ENCODE measurements at places on chromosomes 1 and 21. TPM values are rescaled to one million over a fixed set of nuclear protein-coding genes. Genes with fewer than 3 reads are reported as not detected.
A peak's percentile ranks its signal among the peaks of the same experiment; 100 is the strongest.

Gene GPR153
- 0.19 TPM for total RNA-seq

DNA sequence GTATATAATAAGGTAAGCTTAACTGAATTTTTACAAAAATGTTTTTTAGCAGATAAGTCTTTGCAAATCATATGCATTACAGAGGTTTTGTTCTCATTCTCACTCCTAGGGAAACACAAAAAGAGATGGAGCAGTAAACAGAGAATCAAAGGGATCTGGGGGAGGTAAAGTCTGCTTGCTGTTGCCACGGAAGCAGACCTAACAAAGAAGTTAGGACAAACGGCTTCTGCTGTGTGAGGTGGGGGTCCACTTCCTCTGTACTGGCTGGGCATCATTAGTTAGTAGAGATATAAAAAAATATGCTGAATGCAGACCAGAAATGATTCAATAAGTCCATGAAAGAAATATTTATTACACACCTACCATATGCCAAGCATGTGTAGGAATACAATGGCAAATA, 34.2 kb downstream of the GJA5 start:
- no peak for DNase-seq

Gene SEC16B
- not detected for total RNA-seq

DNA sequence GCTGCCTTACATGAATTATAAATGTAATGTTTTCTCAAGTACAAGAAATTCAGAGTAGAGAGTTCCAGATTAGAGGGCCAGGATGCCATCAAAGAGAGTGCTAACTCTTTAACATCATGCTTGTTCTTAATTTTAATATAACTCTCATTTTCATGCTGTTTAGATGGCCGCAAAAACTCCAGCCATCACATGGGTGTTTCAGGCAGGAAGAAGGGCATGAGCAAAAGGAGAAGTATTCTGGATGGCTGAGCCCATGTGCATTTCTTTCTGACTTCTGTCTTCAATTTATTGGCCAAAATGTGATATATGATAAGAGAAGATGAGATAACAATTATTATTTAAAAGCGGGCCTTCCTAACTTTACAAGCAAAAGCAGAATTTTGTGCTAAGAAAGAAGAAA, 1328.6 kb downstream of the MRPL39 start:
- no peak for DNase-seq

DNA sequence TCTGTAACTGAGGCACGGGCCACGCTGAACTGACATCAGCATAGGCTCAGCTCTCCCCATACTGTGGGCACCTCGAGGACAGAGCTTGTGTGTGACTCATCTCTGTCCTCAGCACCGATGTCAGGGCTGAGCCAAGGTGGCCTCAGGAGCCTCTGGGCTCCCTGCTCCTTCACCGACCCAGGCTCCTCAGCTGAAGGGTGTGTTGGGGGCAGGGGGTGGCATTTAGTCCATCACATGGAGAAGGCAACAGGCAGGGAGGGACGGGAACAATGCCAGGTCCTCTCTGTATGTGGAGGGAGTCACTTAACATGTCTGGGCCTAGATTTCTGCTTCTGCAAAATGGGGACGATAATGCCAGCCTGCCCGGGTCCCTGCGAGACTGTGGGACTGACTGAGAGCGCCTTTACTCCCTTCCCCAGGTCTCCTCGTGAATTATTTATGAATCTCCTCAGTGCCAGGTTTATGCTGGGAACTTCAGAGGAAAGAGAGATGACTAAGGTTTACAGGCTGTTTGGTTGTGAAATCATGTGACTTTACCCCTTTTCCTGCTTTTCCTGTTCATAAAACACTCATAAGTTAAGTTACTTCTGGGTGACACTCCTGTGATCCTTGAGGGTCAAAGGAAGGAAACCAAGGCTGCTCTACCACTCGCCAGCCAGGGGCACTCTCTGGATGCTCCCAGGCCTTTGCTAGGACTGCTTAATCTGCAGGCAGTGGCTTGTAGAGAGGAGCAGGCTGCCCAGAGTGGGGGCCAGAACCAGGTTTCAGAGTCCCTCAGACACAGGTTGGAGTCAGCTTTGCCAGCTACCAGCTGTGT, 16.2 kb downstream of the TTC39A start:
- no peak for DNase-seq

- DNase-seq: no peak
Measured at GRCh38 chr1:118878661-118879060, 109.5 kb downstream of the TBX15 start.

Gene PALMD
- total RNA-seq: not detected

DNA sequence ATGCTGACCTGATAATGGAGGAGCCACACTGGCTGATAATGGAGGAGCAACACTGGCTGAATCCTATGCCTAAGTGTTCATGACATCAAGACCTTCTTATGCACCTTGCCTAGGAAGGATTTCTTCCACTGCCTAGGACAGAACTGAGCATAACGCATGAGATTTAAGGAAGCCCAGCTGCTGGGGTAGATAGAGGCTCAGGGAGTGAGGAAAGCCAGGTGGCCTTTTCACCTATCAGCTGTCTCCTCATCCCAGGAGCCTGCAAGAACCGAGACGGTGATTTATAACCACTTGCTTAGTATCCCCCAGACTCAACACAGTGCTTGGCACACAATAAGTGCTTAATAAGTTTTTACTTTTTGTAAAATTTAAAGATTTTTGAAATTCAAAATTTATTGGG, 7.4 kb upstream of the CTBS start:
- DNase-seq: no peak

DNA sequence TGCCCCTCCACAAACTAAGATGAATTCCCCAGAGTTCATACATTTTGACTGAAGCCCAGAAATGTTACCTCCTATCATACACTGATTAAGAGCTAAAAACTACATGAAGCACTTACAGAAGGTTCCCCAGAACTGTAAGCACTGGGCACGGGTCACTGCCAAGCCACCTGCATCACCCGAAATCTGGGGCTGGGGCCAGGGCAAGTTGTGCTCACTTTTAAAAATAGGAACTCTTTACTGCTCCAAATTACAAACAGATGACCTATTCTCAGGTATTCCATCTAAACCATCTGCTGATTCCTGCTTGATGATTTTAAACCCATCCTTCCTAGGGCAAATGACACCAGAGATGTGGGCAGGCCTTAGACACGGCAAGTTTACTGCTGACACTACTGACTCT, 4.8 kb downstream of the SETD4 start:
- DNase-seq: no peak

Gene STUM
- not detected for total RNA-seq

- no peak for DNase-seq
Measured at GRCh38 chr1:224884361-224884801, 45.1 kb upstream of the DNAH14 start.

Gene B3GALT2
- 0.25 TPM for total RNA-seq

GRCh38 chr21:33127154-33127867, 57.4 kb downstream of the OLIG1 start:
- DNase-seq: peak; percentile 31

DNA sequence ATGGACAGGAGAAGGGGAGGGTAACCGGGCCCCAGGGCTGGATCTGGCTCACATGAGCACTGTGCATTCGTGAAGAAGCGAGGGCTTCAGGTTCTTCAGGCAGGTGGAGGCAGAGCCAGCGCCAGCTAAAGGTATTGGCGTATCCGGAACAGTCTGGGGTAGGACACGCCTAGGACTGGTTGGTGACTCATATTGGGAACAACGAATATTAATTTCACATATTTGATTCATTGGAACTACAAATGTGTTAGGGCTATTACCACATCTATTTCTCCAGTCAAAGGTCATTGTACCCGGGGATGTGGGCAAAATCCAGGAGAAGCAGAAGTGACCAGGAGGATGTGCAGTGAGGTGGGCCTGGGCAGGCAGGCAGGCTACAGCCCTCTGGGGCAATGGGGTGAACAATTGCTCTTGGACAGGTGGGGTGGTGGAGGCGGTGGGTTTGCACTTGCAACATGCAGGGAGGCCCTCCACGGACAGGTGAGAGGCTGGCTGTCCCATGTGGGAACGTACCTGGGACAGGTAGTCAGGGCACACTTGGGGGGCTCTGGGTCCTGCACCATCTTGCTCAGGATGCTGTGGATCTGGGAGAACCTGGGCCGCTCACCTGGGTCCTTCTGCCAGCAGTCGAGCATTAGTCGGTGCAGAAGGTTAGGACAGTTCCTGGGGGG, 26.7 kb downstream of the CDCA8 start:
- no peak for DNase-seq

Gene RNU1-3
- total RNA-seq: 4,982 TPM

- DNase-seq: no peak
Measured at GRCh38 chr1:42450061-42450460, 5.8 kb downstream of the ZMYND12 start.

Gene ATAD3C
- total RNA-seq: 0.28 TPM

Gene SLC44A3
- total RNA-seq: 0.27 TPM

Gene TAS1R1
- not detected for total RNA-seq

DNA sequence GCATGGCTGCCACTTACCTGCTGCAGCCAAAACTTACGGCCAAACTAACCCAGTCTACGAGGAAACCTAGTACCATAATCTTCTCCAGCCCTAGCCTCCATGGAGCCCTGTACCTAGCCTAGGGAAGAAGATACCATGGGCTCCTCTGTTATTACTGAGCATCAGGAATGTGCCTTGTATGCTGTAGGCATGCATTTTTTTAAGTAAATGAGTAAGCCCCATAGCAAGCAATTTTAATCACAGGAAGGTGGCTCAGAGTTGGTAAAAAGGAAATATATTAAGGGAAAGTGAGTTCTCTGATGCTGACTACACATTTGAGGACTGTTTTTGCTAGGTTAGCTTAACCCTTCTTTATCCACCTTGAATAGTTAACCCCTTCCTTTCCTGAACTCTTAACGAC, 21.2 kb downstream of the NFASC start:
- no peak for DNase-seq

GRCh38 chr1:9121496-9122409, 7.1 kb downstream of the GPR157 start:
- DNase-seq: no peak

Gene BOLA1
- 6.4 TPM for total RNA-seq

DNA sequence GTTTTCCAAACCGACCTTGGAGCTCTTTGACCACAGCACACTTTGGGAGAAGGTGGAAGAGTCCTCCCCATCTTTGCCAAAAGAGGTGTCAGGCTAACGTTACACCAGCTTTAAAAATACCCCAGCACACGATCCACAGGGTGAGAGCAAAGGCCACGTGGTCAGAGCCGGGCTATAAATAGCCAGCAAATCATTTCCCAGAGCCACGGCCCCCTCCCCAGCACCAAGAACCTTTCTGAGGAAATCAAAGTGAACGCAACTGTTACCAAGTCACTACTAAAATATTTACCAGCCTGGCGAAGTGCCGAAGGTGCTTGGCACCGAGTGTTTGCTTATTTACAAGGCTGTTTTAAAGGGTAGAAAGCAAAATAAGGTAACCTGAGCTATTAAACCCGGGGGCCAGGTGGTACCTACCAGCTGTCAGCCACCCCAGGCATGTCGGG, 72.4 kb downstream of the CASZ1 start:
- DNase-seq: no peak

DNA sequence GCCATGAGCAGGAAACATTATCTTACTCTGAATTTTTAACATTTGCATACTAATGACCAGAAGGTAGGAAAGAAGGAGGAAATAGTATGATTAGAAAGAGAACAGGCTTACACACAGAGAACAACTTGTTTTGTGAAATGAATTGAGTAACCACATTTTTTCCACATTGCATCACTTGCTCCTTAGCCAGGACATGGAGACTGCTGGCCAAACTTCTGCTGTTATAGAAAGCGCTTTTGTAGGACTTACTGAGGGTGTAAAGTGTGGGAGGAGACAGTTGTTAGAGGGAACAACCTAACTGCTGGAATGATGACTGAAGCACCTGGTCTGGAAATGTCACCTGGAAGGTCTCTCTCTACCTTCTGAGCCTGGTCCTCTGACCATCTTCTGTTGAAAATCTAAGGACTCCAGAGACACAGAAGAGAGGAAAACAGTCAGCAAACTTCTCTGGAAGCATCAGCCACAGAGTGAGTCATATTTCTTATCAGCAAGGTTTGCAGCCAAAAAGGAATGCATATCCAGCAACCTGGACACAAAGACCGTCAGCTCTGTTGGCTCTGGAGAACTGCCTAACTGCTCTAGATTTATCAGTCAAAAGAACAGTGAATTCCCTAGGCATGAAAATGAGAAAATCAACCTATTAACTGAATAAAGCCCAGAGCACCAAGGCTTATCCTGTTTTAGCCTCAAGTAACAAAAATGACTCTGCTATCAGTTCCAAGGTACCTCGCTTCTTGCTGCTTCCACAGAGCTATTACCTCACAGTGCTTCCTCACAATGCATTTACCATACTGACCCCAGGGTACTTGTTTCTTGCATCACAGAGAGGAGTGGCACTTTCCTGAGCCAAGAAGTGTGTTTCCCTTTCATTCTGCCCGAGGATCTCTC, 88.0 kb upstream of the SLFNL1 start:
- DNase-seq: no peak

Gene TMEM240
- 1.5 TPM for total RNA-seq

Gene CRYAA
- not detected for total RNA-seq

DNA sequence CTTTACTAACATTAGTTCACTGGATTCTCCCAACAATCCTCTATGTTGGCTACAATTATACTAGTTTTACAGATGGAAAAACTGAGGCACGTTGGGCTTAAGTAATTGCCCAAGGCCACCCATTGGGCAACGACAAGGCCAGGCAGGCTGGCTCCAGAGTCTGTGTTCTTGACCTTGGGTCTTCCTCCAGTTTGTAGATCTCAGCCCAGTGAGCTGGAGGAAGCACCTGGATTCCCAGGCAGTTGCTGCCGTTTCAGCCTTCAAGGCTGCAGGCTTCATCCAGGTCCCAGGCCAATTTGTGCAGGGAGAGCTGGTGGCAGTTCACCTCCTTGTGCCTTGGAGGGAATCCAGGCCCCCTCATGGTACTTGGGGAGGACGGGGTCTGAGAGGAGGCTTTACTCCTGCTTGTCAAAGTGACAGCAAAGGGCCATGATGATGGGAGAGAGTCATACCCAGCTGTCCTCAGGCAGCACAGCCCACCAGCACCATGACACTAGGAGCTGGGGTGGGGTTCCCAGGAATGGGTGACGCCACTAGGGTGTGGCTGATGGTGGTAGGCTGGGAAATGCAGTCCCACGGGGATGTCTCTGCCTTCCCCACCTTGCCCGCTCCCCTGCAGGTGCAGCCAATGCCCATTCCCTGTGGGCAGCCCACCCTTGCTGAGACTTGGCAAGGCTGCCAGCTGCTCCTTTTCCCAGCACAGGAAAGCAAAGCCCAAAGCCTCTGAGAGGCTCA, 27.1 kb downstream of the PKP1 start:
- DNase-seq: no peak

DNA sequence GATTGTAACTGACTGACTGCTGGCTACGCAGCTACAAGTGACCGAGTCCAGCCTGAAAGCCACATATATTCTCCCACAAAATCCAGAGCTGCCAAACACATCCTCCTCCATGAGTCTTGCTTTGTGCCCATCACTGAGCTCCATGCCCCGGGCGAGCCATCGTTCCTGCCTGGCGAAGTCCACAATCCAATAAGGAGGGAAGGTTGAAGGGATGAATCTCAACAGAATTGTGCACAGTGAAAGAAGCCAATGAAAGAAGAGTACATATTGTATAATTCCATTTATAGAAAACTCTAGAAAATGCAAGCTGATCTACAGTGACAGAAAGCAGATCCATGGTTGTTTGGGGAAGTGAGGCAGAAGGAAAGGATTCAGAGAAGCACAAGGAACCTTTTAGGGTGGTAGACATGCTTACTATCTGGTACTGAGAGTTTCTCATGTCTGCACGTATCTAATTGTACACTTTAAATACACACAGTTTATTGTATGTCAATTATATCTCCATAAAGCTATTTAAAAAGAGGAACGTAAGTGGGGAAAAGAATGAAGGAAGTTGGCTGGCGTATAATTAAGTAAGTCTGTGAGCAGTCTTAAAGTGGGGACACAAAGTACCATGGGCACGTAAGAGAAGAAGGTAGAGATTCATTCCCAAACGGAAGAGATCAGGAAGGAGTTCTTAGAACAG, 115.9 kb upstream of the JUN start:
- DNase-seq: no peak

Gene COL9A2
- total RNA-seq: 3.0 TPM

Data from CD4-positive, alpha-beta T cell (primary cell).